Natural killer cell treated with Interleukin-12 subunit alpha and Interleukin-12 subunit beta and Interleukin-15 and Interleukin-18, amount 100 ng/mL, for 72 hours (primary cell): ENCODE measurements at places on chromosomes 4 and X.

GRCh38 chrX:65932173-65933084, 107.5 kb downstream of the VSIG4 start:
- DNase-seq, result no peak

DNA sequence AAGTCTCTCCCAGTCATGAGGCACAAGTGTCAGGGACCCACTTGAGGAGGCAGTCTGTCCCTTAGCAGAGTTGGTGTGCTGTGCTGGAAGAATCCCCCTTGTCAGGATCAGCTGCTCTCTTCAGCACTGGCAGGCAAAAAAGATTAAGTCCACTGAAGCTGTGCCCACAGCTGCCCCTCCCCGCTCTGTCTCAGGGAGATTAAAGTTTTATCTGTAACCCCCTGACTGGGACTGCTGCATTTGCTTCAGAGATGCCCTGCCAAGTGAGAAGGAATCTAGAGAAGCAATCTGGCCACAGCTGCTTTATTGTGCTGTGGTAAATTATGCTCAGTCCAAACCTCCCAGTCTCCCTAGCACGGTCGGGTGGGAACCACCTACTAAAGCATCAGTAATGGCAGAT, 37.4 kb upstream of the HEPH start:
- no peak for DNase-seq

GRCh38 chrX:22690116-22690515, 309.6 kb upstream of the DDX53 start:
- DNase-seq, result no peak

- no peak for DNase-seq
Measured at GRCh38 chr4:140645614-140646412, 77.1 kb upstream of the UCP1 start.

DNA sequence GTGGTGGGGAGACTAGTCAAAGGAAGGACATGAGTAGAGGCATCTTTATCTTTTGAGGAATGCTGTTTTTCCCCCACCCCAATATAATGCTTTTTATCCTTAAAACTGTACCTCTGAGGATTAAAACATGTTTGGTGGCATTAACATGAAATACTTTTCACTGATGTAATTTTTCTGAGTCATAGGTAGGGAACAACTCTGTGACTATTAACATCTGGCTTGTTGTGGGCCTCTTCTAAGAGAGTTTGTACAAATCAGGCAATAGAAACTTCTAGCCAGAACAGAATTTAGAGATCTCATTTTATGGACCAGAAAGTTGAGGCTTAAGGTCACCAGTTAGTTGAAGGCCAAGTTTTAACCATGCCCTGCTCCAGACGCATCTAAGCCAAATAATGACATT, 207.6 kb downstream of the SOX3 start:
- DNase-seq, result no peak

- DNase-seq, result no peak
Measured at GRCh38 chr4:184889666-184890335, 64.0 kb upstream of the ACSL1 start.

DNA sequence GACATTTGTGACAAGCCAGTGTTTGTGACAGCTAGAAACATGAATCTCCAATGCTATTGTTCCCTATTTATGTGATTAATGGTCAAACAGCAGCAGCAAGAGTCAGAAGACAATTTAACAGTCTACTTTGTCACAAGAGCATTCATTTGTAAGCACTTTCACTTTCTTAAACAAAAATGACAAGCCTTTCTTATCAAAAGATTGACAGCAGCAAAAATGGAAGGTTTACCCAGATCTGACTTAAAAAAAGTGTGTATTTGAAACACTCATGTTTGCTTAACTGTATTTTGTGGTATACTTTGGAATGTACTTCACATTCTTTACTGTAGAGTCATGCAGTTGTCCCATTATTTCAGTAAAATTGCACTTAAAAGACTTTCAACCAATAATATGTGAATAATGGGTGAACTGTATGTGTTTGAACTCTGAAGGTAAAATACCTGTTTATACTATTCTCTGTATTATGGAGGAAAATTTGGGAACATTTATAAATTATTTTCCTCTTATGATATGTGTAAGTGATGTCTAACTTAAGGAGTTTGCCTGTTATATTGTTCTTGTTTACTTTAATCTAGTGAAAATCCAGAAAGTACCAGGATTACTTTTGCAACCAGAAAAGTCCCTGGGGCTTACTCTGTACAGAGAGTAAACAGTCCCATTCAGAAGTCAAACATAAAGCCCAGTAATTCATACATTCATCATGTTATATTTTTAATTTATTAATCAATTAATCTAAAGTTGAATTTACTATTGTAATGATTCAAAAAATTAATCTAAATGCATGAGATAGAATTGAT, 314.9 kb upstream of the TRAM1L1 start:
- no peak for DNase-seq

DNA sequence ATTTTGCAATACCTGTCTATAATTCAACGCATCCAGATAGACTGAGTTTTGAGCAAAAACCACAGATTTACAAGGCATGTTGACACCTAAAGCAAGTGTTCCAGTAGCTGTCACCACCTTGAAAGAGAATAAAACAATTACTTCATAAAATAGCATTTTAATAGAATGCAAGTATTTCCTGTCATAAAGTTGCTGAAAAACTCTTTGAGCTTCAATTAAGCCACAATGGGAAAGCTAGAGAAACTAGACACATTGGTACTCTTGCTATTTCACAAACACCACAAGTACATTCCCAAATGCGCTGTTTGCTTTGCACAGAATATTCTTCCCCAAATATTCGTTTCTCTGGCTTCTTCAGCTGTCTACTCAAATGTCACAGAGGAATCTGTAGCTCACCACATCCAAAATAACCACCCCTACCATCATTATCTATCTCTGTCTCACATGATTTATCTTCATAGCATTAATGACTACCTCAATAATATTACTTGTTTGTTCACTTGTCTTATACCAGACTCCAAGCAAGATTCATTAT, 70.3 kb downstream of the DDX60 start:
- no peak for DNase-seq

DNA sequence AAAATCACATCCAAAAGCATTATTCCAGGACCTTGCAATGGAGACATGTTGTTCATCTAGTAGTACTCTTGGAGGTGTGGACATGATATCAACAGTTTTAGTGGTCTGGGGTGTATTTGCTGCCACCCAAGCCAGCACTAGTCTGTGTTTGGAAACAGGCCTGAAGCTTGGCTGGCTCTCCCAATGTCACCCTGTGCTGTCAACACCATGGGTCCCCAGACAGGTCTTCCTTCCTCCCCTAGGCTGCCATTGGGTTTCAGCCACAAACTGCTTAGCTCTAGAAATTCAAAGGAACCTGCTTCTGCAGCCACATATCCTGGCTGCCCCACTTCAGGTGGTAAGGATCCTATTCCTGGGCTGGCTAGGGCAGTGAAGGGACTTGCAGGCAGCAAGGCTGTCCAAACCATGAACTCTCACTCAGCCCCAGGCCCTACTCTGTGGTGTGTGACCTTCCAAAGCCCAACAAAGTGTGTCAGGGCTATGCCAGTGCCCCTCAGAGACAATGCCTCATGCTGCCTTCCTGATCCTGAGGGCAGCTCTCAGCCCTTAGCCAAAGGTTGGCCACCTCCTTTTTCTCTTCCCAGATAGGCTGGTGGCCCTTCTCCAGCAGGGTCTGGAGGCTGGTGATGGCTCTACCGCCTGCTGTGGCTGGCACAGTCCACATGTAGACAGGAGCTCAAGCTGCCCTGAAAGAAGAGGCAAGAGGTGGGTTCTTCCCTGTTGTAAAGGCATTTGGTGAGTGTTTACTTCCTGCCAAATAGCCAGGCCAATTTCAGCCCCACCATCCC, 18.3 kb downstream of the AMER1 start:
- DNase-seq, result no peak

DNA sequence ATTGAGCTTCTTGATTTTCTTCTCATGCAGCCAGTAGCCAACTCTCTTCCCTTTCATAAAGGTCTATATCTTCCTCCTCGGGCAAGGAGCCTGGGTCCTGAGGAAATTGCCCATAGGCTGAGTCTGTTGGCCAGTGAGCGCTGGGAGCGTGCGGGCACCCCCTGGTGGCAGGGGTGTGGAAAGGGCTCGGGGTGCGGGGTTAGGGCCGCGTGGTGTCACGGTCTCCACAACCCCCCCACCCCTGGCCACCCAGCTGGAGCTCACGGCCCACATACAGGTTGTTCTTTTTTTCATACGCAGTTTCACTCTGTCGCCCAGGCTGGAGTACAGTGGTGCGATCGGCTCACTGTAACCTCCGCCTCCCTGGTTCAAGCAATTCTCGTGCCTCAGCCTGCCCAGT, 13.1 kb downstream of the RBM10 start:
- DNase-seq, result no peak

DNA sequence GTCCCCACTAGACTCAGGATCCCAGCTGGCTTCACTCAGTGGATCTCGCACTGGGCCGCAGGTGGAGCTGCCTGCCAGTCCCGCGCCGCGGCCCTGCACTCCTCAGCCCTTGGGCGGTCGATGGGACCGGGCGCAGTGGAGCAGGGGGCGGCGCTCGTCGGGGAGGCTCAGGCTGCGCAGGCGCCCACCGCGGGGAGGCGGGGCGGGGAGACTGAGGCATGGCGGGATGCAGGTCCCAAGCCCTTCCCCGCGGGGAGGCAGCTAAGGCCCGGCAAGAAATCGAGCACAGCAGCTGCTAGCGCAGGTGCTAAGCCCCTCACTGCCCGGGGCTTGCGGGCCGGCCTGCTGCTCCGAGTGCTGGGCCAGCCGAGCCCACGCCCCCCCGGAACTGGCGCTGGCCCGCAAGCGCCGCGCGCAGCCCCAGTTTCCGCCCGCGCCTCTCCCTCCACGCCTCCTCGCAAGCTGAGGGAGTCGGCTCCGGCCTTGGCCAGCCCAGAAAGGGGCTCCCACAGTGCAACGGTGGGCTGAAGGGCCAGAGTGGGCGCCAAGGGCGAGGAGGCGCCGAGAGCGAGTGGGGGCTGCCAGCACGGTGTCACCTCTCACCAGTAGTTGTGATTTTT, 1038.0 kb downstream of the PCDH19 start:
- DNase-seq, result no peak

DNA sequence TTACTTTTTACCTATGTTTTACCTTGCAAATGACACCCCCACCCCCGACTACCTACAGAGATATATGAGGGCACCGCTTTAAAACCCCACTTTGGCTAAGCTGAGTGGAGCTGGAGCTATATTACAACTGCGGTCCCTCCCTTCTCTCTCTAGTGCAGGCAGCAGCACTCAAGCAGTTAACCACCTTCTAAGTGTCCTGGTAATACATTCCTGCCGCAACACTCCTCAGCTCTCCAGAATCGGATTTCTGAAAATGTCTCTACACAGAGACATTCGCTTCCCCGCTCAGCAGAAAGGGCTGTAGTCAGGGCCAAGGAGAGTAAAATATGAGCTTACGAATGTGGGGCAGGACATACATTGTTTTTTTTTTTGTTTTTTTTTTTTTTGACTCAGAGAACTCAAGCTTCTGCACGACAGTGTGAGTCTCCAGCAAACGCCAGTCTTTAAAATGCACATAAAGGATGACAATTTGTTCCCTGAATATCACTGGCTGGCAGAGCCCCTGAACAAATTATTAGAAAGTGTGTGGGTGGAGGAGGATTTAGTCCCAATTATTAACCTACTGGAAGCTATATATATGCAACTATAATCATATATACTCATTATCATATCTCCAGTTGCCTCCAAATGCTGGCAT, 287.0 kb upstream of the TET2 start:
- no peak for DNase-seq

DNA sequence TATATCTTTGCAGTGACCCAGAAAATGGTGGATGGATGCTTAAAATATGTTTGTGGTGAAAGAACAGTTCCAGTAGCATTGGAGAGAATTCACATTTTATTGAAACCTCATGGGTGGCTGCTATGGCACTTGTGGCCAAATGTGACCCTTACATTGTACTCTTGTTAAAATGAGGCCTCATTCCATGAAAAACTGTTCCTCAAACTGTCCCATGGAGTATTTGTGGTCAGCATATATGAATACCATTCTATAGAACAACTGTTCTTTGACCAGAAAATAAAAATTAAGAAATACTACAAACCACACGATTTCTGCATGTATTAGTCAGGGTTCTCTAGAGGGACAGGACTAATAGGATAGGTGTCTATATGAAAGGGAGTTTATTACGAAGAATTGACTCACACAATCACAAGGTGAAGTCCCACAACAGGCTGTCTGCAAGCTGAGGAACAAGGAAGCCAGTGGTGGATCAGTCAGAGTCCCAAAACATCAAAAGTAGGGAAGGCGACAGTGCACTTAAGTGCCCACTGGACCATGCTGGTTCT, 35.1 kb downstream of the GEMIN8 start:
- no peak for DNase-seq

GRCh38 chrX:17465201-17465600, 90.2 kb downstream of the NHS start:
- DNase-seq, result no peak

GRCh38 chr4:53688186-53688790, 97.0 kb upstream of the LNX1 start:
- no peak for DNase-seq

DNA sequence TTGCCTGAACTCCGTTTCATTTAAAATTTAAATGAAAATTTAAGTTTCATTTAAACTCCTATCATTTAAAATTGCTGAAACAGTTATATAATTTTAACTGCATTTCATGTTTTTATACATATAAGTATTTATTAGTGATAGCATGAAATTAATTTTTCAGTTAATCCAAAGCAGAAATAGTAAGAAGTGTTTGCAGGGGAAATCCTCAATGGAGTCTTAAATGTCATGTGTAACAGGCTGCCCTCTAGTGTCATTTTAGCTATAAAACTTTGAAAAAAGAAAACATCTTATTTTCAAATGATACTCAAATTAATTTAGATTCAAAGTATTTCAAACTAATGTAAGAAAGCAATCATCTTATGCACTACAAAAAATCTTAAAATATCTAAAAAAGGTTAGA, 27.2 kb downstream of the TAPT1 start:
- DNase-seq, result no peak

DNA sequence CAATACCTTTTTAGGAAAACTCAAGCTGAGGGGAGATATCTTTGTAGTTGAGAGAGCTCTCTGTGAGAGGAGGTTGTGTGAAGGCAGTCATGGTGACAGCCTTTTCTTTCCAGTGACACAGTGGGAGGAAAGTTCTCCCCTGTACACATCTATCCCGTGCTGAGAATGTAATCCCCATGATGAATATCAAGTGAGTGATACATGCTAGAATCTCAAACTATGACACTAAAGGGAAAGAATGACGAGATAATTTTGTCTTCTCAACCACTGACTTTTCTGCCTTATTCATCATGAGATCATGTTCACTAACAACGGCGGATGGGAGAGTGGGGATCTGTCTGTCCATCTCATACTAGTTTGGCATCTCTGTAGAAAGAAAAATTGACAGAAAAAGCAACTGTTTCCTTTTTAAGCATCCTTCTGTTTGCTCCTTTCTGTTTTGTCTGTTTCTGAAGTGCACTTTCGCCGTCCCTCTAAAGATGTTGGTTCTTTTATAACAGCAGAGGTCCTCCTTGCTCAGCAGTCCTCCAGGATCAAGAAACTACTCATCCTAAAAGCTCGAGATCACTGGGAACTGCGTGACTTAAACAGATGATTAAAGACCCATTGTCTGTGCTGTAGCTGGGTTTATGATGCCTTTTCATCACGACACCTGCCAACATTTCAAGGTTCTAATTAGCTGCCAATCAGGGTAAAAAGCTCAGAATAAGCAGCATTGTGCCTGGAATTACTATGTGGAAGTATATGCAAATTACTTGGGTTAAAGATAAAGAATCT, 137.6 kb downstream of the DCK start:
- DNase-seq, result no peak
